ENCODE measurements at places on chromosomes 6 and 20.

DNA sequence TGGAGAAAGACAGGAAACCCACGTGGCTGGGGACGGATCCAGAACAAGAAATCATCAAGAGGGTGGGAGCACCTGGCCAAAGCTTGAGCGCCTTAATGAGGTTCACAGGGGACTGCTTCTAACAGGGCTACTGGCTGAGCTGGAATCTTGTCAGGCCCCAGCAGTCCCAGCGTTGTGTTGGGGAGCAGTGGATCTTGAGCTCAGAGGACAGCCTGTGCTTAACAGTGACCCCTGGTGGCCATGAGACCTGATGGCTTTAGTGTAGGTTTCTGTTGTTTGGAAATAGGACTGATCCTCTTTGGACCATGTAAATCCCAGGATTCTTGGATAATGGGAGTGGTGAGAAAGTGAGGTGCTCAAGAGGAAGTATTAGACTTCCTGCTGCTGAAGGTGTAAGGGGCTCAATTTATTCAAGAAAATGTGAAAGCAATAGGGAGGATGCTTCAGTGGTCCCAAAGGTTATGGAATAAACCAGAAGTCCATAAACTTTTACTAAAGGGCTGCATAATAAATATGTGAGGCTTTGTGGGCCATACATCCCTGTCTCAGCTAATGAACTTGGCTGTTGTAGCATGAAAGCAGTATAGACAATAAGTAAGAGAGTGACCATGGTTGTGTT, 216.2 kb downstream of the NFATC2 start:
- DNase-seq: no peak

- DNase-seq: no peak
Measured at GRCh38 chr6:52400313-52401041, 19.7 kb upstream of the EFHC1 start.

GRCh38 chr20:49821870-49822331, 9.3 kb downstream of the SLC9A8 start:
- DNase-seq: no peak

DNA sequence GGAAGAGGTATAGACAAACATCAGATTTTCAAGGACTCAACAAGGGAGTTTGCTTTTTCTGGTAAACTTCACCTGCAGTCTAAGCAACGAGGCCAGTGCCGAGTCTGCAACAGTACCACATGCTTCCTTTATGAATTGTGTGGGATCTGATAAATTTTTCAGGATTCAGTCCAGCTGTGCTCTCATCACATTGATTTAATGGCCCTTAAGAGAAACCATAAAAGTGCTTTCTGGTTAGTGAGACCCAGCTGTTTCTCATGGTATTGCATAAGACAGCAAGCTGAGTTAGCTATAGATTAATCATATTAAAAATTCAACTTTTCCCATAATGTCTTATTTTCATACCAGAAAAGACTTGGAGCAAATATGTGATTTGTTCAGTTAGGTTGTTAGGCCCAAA, 291.4 kb downstream of the CENPW start:
- DNase-seq: no peak

GRCh38 chr6:133165235-133165634, 75.9 kb upstream of the EYA4 start:
- no peak for DNase-seq

GRCh38 chr6:160297310-160297709, 38.7 kb upstream of the SLC22A2 start:
- no peak for DNase-seq

- DNase-seq: no peak
Measured at GRCh38 chr6:72959821-72960220, 265.5 kb downstream of the KHDC1L start.

DNA sequence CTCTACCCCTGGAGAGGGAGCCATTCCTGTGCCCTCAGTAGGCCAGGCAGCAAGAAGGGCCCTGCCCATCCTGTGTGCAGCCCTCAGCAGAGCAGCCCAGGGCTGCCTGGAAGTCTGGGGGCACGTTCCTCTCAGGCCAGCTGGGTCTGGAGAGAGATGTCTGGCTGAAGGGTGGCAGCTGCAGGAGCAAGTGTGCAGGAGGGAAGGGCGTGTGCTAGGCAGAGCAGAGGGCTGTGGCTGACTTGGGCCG, 62.7 kb downstream of the NOL4L start:
- no peak for DNase-seq

- DNase-seq: no peak
Measured at GRCh38 chr6:121848523-121849255, 413.2 kb downstream of the GJA1 start.
